Activated naive CD4-positive, alpha-beta T cell treated with anti-CD3 and anti-CD28 coated beads, Interleukin-2, amount 50 U/mL, for 16 hours (primary cell): ENCODE measurements at places on chromosomes 3 and 15.

- DNase-seq, result no peak
Observed at GRCh38 chr3:154889227-154889634, 190.9 kb upstream of the MME start.

- no peak for DNase-seq
Observed at GRCh38 chr3:14899993-14900618, 47.3 kb upstream of the NR2C2 start.

DNA sequence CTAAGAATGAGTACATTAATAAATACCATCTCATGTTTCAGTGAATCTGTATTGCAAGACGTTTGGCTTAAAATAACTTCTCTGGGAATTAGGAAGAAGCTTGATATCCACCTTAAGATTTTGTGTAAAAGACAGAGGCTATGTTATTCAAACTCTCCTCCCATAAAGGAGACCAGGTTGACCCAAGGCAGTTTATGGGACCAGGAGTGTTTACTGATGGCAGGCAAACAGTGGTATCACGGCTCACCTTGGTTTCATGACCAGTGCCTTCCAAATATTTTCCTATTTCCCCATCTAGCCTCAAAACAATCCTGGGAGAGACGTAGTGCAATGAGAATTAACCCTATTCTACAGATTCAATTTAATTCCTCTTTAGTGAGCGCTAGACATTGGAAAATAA, 90.2 kb upstream of the SNTN start:
- no peak for DNase-seq

DNA sequence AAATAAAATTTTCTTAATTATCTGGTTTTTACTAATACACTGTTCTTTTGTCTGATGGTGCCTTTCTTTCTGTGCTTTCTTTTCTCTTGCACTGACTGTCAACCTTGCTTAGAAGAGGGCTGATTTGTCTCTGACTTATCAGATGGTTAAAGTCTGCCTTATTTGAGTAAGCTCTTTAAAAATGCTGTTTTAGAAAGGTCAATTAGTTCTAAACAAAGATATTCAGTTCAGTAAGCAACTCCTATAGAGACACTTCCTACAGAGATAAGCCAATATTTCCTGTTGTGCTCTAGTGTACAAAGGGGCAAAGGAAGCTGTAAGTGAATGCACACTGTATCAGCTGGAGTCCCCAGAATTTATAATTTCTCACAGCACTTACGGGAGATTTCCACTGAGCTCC, 153.4 kb upstream of the TSPAN3 start:
- DNase-seq, result no peak

- DNase-seq, result no peak
Observed at GRCh38 chr3:145952536-145952935, 208.4 kb downstream of the PLOD2 start.

DNA sequence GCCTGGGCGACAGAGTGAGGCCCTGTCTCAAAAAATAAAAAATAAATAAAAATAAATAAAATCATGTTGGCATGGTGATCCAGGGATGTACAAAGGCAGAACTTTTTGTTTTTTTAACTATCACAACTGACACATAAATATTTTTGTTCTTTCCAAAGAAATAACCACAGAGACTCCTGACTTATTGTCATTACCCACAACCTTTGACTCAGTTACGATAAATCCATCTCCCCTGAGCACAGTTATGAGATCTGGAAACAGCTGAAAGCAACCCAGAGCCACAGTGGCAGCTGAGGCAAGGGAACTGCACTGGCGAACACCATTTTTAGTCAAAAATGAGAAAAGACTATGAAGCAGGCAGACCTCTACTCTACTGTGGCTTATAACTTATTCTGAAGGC, 24.0 kb downstream of the OSBPL10 start:
- DNase-seq, result no peak

- no peak for DNase-seq
Observed at GRCh38 chr3:156207802-156208685, 87.7 kb downstream of the KCNAB1 start.

DNA sequence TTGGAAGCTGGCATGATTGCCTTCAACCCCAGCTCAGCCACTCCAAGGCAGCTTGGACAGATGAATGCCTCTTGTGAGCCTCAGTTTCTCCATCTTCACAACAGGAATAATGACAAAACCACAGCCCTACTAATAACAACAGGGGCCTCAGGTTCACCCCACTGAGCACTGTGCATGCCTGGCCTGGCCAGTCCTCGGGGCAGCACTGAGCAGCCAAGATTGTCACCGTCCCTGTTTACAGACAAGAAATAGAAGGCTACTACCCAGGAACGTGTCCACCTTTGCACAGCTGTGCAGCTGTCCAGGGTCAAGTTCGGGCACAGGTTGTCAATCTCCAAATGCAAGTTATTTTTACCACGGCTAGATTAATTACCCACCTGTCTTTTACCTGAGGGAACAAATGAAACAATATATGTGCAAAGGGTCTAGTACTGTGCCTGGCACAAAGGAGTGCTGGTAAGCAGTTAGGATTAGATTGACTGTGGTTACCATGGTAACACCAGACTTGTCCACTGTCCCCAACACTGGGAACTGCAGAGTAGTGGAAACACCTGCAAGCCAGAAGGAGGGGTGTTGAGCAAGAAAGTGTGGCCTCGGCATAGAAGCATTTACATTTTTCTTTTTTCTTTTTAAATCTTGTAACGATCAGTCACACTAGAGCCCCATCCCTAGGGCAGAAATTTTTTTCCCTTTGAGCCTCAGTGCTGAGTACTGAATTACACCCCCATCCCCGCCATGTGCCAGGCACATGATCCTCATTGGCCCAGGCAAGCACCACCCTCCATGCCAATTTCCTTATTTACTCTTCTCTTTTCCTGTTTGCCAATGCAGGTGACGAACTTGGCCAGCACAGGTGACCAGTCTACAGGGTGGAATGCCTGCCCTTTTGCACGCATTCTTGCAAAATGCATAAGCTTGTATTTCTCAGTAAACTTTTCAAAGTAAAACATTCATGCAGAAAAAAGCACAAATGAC, 66.3 kb upstream of the SLC6A6 start:
- no peak for DNase-seq

GRCh38 chr3:188223936-188224335, 70.0 kb downstream of the LPP start:
- no peak for DNase-seq

- DNase-seq, result no peak
Observed at GRCh38 chr3:31106204-31106603, 211.7 kb upstream of the GADL1 start.

DNA sequence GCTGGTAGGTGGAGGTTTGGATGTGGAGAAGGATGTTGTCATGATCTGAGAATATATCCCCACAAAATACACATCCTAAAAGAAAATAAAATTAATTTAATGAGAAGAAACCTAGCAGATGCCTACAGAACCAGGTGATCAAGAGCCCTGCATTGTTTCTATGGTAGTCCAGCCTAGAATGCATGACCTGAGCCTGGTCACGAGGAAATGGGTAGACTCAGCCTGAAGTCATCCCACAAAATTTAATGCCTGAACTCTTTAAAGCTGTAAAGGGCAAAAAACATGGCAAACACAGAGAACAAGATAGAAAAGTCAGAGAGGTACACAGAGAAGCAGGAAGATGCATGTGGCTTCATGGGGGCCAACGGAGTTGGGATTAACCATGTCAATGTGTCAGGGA, 36.0 kb downstream of the LDHAL6B start:
- no peak for DNase-seq

GRCh38 chr15:67107014-67107812, 41.8 kb downstream of the SMAD3 start:
- no peak for DNase-seq

GRCh38 chr3:97738761-97739160, 25.8 kb upstream of the ARL6 start:
- DNase-seq, result no peak
